ENCODE measurements at places on chromosomes 11 and 22. TPM values are rescaled to one million over a fixed set of nuclear protein-coding genes. Genes with fewer than 3 reads are reported as not detected.

FLRT1 gene
- total RNA-seq, result 10.3 TPM

GRCh38 chr11:44510372-44510771, 55.1 kb upstream of the CD82 start:
- DNase-seq, result no peak

ZNF280B gene
- total RNA-seq, result not detected

DNA sequence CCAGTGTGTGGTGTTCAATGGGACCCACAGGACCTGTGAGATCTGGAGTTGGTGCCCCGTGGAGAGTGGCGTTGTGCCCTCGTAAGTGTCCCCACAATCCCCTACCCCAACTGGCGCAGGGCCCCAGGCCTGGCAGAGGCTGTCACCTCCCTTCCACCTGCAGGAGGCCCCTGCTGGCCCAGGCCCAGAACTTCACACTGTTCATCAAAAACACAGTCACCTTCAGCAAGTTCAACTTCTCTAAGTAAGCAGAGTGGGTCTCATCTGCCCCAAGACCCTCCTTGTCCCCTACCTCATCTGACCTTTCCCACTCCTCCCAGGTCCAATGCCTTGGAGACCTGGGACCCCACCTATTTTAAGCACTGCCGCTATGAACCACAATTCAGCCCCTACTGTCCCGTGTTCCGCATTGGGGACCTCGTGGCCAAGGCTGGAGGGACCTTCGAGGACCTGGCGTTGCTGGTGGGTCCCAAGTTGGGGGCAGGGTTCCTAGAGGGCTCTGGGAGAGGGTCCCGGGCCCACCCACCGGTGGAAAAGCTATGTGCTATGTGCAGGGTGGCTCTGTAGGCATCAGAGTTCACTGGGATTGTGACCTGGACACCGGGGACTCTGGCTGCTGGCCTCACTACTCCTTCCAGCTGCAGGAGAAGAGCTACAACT, 8.1 kb downstream of the P2RX6 start:
- DNase-seq, result no peak

MS4A4E gene
- total RNA-seq, result 0.75 TPM

- no peak for DNase-seq
Observed at GRCh38 chr22:41836551-41836950, 3.6 kb downstream of the SREBF2 start.

- DNase-seq, result no peak
Observed at GRCh38 chr11:7688238-7688826, 15.0 kb upstream of the CYB5R2 start.
